Activated CD4-positive, alpha-beta T cell treated with anti-CD3 and anti-CD28 coated beads, Interleukin-2, amount 50 U/mL, for 4 hours (primary cell): ENCODE measurements at places on chromosomes 1 and 21.

- DNase-seq, result no peak
Measured at GRCh38 chr21:15192243-15192642, 127.4 kb upstream of the NRIP1 start.

DNA sequence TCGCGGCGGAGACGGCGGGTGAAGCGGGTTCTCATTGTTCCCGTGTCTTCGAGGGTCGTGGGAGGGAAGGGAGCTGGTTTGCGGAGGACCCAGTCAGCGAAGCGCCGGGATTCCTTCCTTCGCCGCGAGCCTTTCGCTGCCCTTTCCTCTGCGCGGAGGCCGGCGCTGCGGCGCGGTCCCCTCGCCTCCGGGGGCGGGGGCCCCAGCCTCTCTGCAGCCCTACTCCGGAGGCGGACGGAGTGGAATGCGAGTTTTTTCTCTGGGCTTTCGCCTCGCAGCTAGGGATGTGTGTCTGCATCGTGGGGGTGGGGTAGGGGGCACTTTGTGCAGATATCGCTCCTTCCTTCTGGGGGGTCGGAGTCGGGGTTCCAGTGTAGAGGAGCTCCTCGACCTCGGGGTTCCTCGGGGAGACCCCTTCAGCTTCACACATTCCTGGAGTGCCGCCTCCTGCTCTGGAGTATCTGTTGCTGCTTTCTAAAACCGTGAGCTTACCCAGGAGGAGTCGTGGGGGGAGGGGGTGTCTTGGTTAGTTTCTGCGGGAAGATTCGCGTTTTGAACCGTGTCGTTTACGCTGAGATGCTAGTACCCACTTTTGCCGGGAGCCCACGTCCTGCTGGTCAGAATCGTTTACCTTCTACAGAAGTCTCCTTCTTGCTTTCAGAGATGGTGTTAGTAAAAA is 595 bp downstream of the RNF2 start:
- peak; percentile 11 for DNase-seq

- no peak for DNase-seq
Measured at GRCh38 chr21:17427831-17428483, 84.9 kb upstream of the CXADR start.

DNA sequence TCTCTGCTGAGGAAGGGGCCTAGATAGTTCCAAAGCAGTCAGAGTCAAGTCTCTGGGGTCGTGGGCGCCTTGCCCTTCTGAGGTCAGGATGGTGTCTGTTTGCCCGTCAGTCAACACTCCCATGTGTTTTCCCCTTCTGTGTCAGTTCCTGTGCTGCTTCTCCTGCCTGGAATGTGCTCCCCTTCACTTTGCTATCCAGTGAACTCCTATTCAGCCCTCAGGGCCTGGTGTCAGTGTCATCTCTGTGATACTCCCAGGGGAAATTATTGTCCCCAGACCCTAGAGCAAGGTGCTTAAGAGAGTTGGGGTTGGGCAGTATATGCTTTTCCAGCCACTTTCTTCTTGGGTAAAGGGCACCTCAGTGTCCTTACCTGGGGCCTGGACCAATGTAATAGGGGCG is 45.8 kb upstream of the SYNC start:
- DNase-seq, result no peak

DNA sequence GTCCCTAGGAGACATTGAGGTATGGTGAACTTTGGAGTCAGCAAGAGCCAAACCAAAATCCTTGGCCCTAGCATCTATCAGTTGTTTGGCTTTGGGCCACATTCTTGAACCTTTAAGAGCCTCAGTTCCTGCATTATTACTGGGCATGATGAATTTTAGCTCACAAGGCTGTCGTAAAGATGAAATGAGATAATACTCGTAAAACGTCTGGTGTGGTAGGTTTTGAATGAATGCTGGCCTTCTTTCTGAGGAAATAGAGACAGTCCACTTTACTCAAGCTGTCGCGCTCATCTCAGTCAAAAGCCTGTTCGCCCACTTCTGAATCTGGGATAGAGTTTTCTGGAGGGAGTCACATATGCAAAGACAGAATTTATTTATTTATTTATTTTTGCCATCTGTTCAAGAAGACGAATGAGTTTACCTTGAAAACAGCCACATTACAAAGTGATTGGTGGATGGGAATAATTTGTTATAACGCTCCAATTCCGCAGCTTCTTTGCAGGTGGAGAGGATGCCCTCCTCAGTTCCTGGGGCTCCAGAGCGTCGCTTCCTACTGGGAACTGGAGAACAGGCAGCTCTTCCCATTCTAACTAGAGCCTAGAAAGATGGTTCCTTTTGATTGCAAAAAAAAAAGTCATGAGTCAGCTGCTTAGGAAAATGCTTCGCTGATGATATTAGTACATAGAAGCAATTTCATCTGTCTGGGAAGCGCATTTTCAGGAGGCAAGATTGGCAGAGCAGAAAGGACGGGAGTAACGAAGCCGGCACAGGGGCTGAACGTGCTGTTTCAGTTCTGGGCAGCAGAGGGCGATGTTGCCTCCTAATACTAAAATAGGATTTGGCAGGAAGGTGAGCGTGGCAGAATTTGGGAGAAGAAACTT is 49.9 kb upstream of the CYP2J2 start:
- DNase-seq, result peak; percentile 24

DNA sequence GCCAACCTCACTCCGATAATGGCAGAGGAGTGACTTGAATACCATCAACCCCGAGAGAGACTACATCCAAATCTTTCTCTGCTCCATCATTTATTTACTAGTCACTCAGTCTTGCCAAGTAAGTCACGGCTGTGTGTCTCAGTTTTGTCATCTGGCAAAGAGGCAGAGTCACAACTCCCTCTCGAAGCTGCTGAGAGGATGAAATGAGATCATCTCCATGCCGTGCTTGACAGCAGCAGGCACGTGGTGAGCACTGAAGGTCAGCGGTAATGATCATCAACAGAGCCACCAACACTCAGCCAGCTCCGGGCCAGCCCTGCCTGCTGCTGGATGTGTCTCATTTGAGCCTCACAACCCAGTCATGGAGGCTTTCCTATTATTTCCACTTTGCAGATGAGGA is 19.9 kb downstream of the ALDH4A1 start:
- DNase-seq, result no peak

DNA sequence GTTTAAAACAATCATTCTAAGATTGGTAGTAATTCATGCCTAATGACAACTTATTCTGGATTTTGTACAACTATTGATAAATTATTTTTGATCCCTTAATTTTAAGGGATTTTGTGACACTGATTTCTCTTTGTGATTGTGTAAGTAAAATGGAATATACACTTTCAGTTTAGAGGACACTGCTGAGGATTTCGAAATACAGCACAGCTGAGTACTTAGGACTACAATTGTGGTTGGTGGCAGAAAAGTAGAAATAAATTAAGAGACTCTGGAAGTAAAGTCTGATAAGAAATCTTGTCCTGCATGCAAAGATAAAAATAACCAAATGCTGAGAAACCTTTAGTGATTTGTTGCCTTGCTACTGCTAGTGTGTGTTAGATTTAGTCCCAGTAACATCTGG is 40.0 kb downstream of the TYW3 start:
- no peak for DNase-seq

- DNase-seq, result no peak
Measured at GRCh38 chr1:13812456-13813397, 112.7 kb downstream of the PRDM2 start.

- DNase-seq, result no peak
Measured at GRCh38 chr1:63533931-63534330, 10.6 kb downstream of the EFCAB7 start.

GRCh38 chr1:17655169-17655568 is 100.0 kb upstream of the ACTL8 start:
- no peak for DNase-seq

GRCh38 chr21:16773206-16773605 is 739.6 kb upstream of the CXADR start:
- DNase-seq, result no peak

DNA sequence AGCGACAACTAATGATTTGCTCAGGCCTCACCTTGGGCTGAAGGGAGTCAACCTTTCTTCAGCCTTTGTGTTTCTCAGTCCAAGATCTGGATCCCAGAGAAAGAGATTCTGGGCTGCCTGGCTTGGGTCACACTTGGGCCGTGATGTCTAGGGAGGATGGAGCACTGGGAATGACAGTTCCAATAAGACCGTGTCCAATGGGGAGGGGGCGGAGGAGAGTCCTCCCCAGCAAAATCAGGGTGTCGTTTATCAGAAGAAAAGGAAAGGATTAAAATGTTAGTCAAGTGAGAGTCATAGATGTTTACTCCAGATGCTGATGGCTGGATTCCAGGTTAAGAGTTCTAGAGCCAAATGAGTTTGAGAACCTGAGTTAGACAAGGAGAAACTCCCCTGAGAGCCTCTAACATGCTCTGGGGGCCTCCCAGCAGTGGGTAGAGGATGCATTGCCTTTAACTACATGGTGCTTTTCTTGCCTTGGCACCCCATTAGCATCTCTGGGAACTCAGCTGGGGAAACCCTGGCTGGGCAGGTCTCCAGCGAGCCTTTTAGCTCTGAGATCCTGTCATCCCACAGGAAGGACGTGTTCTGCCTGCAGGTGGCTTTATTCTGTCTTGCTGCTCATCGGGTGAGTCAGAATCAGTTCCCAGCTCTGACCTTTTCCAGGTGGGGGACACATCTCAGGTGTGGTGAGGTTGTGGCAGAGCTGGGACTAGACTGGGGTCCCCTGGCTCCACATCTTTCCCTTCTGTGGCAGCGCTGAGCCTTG is 22.2 kb downstream of the NIPAL3 start:
- DNase-seq, result no peak

GRCh38 chr1:180310095-180310494 is 80.0 kb downstream of the LHX4 start:
- DNase-seq, result no peak

- no peak for DNase-seq
Measured at GRCh38 chr1:95018602-95019369, 54.0 kb downstream of the ALG14 start.

DNA sequence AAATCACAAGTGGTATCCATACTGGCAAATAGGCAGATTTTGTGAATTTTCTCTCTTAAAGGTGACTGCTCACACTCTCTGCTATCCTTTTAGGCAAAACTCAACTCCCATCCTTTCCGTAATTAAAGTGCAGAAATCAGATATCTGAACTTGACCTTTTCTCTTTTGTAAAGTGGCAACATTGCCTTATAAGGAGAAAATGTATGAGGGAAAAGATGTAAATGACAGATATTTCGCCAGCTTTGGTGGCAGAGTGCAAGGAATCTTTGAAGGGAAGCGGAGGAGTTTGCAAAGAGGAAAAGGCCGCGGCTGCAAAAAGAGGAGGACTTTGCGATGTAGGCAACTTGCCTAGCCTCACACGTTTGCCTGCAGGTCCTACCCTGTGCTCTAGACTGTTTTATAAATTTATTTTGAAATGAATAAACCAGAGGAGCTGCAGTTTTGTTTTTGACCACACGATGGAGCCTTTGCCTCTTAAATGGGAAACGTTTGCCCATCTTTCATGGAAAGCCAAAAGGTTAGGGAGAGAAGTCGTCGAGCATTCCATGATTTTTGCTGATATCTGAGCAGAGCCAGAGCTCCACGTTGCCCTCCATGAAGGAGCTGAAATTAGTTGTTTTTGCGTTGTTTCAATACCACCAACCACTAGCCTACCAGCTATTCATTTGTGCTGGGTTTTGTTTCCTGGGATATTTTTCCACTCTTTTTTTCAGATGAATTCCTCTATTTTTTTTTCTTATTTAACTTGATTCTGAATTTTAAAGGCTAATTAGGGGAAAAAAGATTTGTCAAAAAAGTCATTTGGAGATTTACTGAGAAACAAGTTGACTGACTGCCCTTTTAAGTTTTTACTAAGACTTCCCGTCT is 242.3 kb downstream of the LMX1A start:
- DNase-seq, result no peak

DNA sequence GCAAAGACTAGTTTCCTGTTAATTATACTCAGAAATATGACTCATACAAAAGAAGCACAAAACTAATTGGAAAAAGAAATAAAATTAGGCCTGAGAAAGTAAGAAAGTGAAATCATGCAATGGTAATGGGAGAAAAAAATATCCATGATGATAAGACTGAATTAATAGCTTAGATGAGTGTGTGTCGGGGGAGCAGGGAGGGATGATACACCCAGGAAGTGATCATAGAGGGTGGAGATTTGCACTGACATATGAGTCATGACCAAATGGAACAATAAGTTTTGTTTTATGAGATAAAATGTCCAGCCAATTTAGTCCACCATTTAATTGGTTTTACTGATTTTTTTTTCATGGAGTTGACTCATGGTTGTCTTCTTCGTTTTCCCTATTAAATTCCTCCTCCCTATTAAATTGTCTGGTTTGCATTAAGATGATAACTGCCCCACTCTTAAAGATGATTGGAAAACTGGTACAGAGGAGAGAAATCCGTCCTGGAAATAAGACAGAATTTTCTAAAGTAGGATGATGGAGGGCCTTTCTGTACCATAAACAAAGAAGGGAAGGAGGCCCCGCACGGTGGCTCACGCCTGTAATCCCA is 111.7 kb upstream of the KCNJ6 start:
- DNase-seq, result no peak

DNA sequence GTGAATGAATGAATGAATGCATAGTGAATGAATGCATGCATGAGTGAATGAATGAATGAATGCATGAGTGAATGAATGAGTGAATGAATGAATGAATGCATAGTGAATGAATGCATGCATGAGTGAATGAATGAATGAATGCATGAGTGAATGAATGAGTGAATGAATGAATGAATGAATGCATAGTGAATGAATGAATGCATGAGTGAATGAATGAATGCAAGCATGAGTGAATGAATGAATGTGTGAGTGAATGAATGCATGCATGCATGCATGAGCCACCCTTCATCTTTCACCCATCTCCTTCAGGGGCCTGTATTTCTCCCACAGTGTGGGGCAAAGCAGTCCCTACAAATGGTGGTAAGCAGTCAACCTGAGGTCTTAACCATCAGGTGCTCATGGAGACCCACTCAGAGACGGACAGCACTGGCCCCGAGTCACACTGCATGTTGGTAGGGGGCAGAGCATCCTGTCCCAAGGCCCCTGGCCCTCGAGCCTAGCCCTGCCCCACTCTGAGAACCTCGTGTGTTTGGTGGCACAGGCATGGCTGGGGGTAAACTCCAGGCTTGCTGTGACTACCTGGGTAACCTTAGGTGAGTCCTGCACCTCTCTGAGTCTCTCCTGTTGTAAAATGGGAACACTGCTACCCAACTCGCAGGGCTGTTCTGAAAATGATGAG is 28.0 kb upstream of the PAX7 start:
- DNase-seq, result no peak

- no peak for DNase-seq
Measured at GRCh38 chr1:178494569-178494971, 2.2 kb downstream of the CLEC20A start.

GRCh38 chr1:53999920-54000319 is 18.1 kb downstream of the LDLRAD1 start:
- DNase-seq, result no peak
